ENCODE measurements at places on chromosomes 2 and 18. TPM values are rescaled to one million over a fixed set of nuclear protein-coding genes. Genes with fewer than 3 reads are reported as not detected.

DNA sequence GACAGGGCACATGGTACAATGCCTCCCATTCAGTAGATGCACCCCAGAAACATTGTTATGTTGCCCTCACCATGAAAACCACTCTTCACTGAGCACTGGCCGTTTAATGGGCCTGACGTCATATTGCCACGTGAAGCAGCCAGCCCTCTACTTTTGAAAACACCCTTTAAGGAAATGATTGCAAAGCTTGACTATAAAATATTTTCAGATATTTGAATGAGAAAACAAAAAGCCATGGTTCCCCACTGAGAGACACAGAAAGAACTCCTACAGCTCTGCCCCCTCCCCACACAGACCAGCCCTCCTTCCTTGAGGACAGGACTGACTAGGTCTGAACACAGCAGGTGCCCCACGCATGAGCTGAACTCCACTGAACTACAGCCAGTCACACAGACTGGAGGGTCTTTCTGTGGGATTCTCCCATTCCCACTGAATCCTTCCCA is 349.1 kb downstream of the ANAPC1 start:
- DNase-seq, result peak; percentile 28

GRCh38 chr2:67798541-67799160 is 264.2 kb downstream of the C1D start:
- no peak for DNase-seq

- no peak for DNase-seq
Observed at GRCh38 chr2:233690444-233690843, 2.2 kb upstream of the UGT1A6 start.

DNA sequence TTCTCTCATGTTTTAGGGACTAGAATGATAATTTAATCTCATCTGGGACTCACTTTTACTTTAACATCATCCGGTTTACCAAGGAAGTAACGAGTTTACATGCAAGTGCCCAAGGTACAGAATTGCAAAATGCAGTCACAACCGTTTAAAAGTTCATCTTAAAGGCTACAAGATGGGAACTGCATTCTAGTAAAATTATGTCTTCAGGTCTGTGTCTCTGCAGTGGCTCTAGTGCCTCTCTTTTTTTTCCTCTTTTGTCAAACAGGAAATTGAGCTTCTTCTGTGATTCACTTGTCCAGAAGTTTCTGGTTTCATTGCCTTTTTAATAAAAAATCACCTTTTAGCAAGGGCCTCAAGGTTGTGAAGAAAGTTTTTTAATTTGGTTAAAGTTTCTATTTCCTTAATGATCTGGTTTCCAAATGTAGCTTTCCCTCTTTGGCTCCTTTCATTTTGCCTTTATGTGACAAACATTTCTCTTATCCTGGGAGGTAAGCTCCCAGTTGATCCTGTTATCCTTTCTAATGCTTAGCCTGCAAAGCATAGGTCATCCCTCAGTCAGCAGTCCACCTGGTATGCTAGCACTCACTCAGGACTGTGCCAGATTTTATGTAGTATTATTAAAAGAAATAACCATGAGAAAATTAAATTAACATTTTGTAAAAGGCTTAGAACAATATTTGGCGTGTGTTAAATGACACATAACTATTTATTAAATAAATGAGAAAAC is 2.4 kb downstream of the GLS start:
- DNase-seq, result no peak

DNA sequence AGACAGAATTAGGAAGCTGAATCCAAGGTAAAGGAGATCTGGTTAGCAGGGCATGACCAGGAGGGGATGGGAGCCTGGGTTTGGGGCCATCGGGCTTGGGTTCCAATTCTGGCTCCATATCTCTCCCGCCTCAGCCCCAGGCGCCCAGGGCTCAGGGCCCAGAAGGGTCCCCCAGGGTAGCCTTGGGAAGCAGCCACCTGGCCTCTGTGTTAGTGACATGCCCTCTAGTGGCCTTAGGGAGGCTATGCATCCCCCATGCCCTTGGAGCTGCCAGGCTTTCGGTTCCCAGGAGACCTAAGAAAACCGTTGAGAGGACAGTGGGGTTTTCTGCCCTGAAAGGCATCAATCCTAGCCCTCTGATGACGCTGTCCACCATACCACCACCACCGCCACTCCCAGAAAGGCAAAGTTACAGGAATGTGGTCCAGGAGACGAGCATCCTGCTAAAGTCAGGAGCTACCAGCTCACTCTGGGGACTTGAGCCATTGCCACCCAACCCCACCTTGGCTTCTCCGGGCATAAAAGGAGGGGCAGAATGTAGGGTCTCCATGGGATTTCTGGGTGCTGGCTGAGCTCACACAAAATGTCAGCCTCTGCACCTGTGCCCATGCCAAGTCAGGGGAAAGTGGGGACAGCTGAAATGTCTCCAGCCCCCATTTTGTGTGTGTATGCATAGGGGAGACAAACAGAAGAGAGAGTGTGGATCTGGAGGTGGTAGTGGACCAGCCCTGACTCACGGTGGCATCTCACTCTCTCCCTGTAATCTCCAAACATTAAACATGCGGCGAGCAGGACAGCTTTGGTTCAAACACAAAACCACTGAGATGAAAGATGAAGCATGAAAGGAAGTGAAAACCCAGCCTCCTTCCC is 56.5 kb downstream of the EMX1 start:
- no peak for DNase-seq

The RAB27B gene
- 3.6 TPM for polyA plus RNA-seq

The PDE11A gene
- polyA plus RNA-seq, result 8.3 TPM
